Left hindlimb (tissue), 1 donor: ENCODE measurements at places on chromosomes 2 and 18.

DNA sequence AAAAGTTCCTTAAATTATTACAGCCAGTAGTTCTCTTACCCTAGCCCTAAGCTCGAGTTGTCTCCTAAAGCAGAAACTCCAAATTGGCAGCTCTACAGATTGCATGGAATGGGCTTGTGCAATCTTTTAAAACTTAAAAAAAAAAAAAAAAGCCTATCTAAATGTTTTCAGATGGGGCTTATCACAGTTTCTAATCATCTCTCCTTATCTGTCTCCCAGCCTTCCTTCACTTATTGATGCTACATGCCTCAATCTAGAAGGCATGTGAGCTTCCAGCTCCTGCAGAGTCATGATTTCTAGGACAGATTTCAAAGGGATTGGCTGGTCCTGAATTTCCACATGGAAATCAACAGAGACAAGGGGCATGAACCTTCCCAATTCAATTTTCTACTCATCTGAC lies 33.1 kb upstream of the PELI1 start:
- no peak for DNase-seq

GRCh38 chr18:59067873-59068272 lies 71.8 kb upstream of the SEC11C start:
- no peak for DNase-seq

- no peak for DNase-seq
These were observed 64.2 kb downstream of the MYT1L start for GRCh38 chr2:2266699-2267449.

DNA sequence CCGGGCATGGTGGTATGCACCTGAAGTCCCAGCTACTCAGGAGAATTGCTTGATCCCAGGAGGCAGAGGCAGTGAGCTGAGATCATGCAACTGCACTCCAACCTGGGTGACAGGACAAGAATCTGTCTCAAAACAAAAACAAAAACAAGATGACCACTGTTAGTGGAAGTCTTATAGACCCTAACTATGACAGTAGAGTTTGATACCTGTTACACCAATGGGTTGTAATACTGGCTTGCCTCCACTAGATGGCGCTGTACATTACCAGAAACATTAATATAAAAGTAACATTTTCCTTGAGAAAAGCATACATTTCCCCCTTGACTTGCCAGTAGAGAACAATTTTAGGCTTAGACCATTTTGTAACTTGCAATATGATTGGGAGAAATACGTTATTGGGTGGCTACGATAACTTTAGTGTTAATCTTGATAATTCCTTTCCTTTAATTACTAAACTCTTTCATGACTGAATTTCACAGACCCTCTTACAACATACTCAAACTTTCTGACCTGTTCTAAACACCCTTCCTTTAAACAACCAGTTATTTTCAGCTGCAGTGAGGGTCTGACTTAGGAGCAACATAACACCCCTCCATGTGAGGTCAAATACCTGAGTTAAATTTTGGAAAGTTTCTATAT lies 19.5 kb downstream of the SLC25A52 start:
- DNase-seq, result no peak

- no peak for DNase-seq
These were observed 3.0 kb downstream of the EXOC6B start for GRCh38 chr2:72822794-72823193.

GRCh38 chr2:121075006-121075551 lies 209.9 kb downstream of the TFCP2L1 start:
- peak; percentile 50 for DNase-seq

GRCh38 chr2:28321426-28321825 lies 71.2 kb upstream of the FOSL2 start:
- no peak for DNase-seq

- DNase-seq, result peak; percentile 57
These were observed 70.3 kb downstream of the HAUS1 start for GRCh38 chr18:46174342-46175041.

DNA sequence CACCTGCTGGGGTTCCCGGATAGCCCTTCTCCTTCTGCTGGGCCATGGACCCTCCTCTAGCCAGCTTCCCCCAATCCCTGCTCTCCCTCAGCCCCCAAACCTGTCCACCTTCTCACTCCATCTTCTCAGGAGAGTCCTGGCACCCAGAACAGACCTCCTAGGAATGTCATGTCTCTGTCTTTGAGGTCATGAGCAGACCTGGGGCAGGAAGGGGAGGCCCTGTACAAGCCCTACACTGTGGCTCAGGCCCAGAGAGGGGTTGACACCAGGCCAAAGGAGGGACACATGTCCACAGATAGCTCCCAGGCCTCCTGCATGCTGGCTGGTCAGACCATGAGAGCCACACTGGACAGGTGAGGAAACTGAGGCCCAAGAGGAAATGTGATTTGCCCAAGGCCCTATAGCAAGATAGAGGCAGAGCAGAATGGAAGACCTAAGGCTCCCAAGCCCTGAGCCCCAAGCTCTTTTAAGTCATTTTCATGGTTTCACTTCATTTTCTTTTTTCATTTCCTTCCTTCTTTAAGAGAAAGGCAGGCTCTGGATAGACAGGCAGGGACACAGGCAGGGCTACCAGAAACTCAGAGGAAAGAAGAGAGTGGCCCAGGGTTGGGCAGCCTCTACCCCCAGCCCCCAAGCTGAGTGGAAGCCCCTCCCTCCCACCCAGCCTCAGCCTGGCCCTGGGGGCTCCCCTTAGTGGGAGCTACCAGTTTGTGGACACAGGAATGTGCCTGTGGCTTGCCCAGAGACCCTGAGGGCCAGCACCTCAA lies 159.7 kb downstream of the SMAD7 start:
- DNase-seq, result no peak

GRCh38 chr2:154495455-154495868 lies 203.0 kb upstream of the KCNJ3 start:
- no peak for DNase-seq
